Stimulated activated CD8-positive, alpha-beta memory T cell treated with anti-CD3 and anti-CD28 coated beads, Interleukin-7, amount 100 ng/mL, for 1 hour (primary cell): ENCODE measurements at places on chromosomes 13 and 19.

GRCh38 chr13:78060966-78061365, 142.3 kb upstream of the EDNRB start:
- no peak for DNase-seq

- DNase-seq: no peak
Measured at GRCh38 chr13:42754801-42755510, 26.4 kb upstream of the FAM216B start.

GRCh38 chr13:27535546-27535945, 84.8 kb downstream of the LNX2 start:
- no peak for DNase-seq

- DNase-seq: no peak
Measured at GRCh38 chr13:39531646-39532045, 71.3 kb downstream of the LHFPL6 start.

DNA sequence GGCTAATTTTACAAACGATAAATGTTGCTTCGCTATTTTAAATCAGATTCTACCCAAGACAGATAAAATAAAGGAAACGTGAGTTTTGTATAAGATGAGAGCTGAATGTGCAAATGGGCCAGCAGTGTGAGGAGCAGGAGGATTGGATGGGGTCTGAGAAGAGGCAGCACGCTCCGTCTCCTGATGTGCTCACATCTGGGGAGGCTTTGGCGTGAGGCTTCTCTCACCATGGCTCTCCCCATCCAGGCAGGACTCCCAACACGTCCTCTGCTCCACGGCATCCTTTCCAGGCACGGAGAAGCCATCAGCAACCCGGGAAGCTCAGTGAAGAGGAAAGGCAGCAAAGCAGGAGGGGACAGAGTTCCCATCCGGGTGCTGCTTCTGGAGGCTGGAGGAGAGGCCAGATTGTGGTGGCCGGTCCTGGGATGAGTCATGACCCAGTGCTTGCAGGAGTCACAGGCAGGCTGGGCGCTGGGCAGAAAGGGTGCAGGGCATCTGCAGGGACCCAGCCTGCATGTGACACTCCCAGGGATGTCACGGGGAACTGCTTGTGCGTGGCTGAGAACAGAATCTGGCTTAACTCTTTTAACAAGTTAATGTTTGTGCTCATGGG, 47.5 kb downstream of the ZNF536 start:
- DNase-seq: no peak

DNA sequence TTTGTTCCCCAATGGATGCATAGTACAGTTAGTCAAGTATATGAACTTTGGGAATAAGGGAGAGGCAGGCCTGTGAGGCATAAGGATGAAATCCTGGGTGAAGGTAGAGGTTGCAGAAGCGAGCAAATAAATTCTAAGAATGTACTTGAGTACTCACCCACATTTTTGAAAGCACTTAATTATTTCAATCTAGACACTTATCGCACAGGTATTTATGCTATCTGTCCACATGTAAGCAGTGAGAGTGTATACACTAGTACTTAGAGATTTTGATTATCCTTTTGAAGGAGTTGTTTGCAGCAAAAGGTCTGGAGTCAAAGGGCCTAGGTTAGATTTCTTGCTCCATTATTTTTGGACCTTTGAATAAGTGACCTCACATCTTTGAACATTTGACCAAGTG, 77.7 kb downstream of the LMO7 start:
- DNase-seq: no peak

- no peak for DNase-seq
Measured at GRCh38 chr13:35179494-35179893, 237.4 kb downstream of the NBEA start.

DNA sequence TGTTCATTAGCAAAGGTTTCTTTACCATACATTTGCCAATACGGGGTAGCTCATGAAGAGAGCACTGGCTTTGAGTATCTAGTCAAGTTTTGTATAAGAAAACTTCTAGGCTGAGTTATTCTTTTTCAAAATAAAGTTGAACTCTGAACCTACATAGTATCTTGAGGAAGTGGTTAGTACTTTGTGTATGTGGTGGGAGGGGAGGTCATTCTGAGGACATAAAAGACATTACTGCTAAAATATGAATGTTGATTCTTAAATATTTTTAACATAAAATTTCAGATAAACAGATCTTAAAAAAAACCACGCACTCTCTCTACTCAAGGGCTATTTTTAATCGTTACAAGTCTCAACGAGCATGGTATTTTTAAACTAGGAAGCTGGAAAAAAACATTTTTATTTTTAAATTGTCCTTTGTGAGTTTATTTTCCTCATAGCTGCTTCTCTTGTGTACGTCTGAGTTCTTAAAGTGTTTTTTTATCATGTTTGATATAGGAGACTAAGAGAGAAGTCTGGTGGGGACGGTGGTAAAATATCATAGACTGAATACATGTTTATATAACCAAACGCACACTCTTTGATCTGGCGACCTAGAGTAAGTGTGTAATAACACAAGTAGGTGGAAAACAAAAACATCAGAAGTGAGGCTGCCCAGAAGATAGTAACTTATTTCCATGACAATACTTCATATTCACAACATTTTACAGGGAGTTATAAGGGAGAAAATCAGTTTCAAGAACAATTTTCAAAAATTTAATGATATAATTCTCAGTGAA, 118.0 kb upstream of the POSTN start:
- DNase-seq: no peak

GRCh38 chr13:97979556-97979955, 26.1 kb downstream of the IPO5 start:
- DNase-seq: no peak

DNA sequence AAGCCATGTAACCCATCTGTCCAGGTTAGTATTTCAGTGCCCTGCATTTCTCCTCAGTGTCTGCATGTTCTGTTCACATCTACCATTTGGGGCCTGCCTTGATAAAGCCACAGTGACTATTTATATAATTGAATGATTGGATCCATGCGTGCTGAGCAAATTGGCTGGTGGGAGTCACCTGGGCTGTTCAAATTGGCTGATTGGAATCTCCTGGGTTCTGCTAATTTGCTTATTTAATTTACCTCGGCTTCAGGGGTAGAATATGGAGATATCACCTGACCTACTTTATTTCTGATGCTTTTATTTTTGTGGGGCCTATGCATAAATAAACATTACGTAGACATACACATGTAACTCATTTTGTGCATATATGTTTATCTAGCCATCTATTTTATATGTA, 167.7 kb downstream of the ZNF486 start:
- no peak for DNase-seq

DNA sequence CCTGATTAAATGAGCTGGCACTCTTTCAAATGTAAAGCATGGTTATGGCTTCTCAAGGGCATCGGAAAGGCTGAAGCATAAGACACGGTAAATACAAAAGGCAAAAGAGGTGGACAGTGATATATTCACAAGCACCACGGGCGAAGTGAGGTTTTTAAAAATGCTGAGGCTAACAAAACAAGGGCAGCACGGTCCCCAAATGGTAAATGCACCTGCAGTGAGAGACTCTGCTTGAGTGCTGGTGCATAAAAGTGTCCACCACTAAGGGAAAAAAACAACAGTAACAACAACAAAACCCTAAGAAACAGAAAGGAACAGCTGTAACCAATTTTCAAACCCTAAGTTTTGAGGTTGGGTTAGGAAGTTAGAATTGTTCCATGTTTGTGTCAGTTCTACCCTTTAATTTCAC, 234.9 kb downstream of the PCDH9 start:
- DNase-seq: no peak

DNA sequence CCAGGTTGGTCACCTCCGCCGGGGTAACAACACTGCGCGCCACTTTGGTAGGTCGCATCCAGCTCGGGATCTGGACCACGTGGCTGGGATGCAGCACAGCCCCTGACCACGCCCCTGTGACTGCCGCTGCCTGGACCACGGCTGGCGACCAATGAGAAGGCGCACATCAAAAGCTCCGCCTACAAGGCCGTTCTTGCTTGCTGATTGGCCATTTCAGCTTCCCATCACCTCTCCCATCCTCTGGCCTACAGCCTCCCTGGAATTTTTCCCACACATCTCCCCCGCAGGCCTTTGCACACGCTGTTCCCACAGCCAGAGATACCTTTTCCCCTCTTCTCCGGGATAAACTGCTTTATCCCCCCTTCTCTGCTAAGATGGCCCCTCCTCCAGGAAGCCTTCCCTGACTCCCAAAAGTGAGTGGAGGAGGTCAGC, 12.5 kb upstream of the MAP1S start:
- DNase-seq: no peak

DNA sequence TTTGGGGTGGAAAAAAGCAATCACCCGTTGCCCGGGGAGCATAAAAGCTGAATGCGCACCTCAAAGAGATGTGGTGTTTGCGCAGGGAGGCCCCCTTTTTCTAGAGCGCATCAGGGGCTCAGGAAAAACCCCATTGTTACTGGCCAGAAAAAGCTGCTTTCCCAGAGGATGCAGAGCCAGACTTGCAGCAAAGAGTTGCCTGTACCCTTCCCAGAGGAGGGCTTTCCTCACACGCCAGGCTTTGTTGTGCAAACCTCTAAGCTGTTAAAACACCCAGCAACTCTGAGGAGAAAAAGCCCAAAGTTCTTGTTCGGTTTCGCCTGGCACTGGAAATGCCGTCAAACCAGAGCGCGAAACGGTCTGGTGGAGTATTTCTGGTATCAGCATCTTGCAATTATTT, 29.3 kb downstream of the GSX1 start:
- DNase-seq: no peak

- no peak for DNase-seq
Measured at GRCh38 chr19:42303101-42303464, 659 bp upstream of the PAFAH1B3 start.

DNA sequence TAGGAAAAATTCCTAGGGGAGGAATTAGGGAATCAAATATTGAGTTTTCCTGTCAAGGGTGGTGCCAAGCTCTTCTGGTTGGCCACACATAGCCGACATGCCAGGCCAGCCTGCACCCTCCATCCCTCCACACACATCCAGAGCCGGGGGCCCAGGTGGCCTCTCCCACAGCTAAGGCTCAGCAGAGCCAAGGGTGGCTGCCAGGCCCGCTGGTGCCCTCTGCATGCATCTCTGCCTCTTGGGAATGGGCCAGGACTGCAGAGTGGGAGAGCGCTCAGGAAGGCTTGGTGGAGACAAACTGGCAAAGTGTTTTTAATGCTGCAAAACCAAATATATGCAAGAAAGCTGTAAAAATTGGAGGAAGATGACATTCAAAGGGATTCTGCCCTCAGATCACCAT, 42.7 kb upstream of the GAS6 start:
- no peak for DNase-seq

DNA sequence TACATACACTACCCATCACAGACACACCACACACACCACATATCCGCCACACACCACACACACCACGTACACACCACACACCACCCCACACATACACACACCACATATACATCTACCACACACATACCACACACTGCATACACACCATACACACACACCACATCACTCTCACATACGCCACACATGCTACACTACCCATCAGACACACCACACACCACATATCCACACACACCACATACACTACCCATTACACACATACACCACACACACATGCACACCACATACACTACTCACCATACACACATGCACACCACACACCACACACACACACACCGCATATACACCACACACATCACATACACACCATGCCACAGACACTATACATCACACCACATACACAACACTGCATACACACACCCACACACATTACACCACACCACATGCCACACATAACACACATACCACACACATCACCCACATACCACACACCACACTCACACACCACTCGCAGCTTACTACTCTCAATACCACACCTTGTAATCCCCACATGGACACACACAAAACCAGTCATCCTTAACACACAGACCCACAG, 9.5 kb downstream of the ERFL start:
- DNase-seq: no peak

- no peak for DNase-seq
Measured at GRCh38 chr19:30092721-30093569, 150.9 kb downstream of the URI1 start.

DNA sequence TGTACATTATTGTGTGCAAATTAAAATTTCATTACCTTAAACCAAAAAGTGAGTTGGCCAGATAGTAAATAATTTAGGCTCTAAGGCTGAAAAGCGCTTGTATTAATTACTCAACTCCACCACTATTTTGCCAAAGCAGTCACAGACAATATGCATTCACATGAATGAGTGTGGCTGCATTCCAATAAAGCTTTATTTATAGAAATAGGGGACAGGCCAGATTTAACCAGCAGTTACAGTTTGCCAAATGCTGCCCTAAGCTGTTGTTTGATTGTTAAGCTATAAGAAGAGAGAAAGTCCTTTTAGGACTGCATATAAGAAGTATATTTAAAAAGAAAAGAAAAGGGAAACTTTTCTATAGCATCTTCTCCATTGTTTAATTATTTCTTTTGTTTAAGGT, 342.6 kb downstream of the ITGBL1 start:
- DNase-seq: no peak

- DNase-seq: no peak
Measured at GRCh38 chr13:105997581-105998550, 537.6 kb downstream of the EFNB2 start.

- DNase-seq: no peak
Measured at GRCh38 chr13:82341116-82341515, 1541.2 kb downstream of the SLITRK1 start.

- DNase-seq: no peak
Measured at GRCh38 chr19:42269478-42270345, 660 bp downstream of the CIC start.

- no peak for DNase-seq
Measured at GRCh38 chr19:6066661-6067646, 43.3 kb downstream of the RFX2 start.

GRCh38 chr13:42965281-42965680, 26.8 kb downstream of the EPSTI1 start:
- DNase-seq: no peak

DNA sequence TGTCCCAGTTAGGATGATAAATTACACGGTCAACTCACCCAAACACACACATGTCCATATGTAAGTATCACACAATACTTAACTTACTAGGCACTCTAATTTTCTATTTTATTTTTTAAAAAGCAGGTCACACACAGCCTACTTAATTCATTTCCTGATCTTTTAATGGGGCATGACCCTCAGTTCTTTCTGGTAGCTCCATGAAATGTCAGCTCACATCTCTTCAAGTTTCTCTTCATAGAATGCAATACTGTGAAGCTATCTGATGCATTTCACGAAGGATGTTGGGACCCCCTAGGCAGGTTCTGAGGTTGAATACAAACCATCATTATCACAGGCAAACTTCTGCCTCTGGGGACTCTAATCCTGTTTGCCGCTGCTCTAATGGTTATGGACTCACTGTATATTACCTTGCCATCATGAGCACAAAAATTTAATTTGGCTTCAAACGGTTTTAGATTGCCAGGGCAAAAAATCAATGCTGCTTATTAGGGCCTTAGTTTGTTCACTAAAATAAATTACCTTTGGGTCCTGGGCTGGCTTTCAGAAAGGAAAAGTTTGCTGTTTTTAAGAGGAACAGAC, 16.1 kb upstream of the DHRS12 start:
- DNase-seq: no peak

- no peak for DNase-seq
Measured at GRCh38 chr13:101567841-101568240, 115.4 kb downstream of the ITGBL1 start.

- DNase-seq: no peak
Measured at GRCh38 chr19:13042443-13043130, 47.3 kb downstream of the NFIX start.

- no peak for DNase-seq
Measured at GRCh38 chr19:3073159-3073563, 10.9 kb upstream of the TLE5 start.

GRCh38 chr13:51794964-51795363, 9.0 kb downstream of the DHRS12 start:
- DNase-seq: no peak

- no peak for DNase-seq
Measured at GRCh38 chr19:54517483-54517882, 14.9 kb downstream of the LAIR2 start.

- DNase-seq: no peak
Measured at GRCh38 chr13:20988909-20989655, 72.3 kb downstream of the LATS2 start.
